Aorta (tissue), 5 donors: ENCODE measurements at places on chromosomes 2 and 18. TPM values are rescaled to one million over a fixed set of nuclear protein-coding genes. Genes with fewer than 3 reads are reported as not detected.

GRCh38 chr2:235300368-235301201 lies 193.3 kb upstream of the AGAP1 start:
- H3K4me3 ChIP-seq: no peak overlapping the region
- no peaks in the 10 kb centered on the region for H3K4me1 ChIP-seq
- no peaks in the 10 kb centered on the region for H3K27me3 ChIP-seq

DNA sequence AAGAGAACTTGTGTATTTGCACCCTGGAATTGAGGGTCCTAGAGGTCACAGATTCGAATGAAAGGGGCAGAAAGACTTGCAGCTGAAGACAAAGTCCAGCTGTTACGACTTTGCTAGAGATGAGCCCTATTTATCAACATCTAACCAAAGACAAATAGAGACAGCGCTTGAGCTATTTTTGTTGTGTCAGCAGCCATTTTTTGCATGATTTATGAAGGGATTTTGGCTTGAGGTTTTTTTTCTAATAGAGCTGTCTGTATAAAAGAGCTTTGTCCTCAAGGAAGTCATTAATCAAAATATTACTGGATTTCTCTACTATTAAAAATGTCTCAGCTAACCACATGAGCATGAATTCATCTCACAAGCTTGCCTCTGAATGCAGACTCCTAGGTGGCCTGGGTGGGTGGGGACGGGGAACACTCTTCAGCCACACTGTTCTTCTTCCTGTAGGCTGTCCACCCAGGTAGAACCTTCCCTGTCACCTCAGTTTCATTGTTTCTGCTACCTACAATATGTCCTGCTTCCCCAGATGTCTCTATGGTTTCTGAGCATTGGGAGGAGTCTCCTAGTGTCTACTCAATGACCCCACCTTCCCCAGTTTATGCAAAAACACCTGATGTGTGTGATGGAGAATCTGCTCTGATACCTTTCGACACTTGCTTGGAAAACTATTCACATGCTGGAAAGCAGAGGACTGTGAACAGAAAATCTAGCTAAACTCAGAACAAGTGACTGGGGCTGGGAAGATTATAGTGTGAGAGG lies 7.2 kb upstream of the CD226 start:
- H3K27ac ChIP-seq: no peak overlapping the region
- H3K4me3 ChIP-seq: no peak overlapping the region
- no peaks in the 10 kb centered on the region for H3K36me3 ChIP-seq
- no peaks in the 10 kb centered on the region for H3K27me3 ChIP-seq
- no peaks in the 10 kb centered on the region for H3K4me1 ChIP-seq
- DNase-seq: no peak

- H3K27ac ChIP-seq: peak overlapping the region; percentile 67
- DNase-seq: no peak
- no peaks in the 10 kb centered on the region for H3K36me3 ChIP-seq
- H3K4me1 ChIP-seq: peaks cover 6% of the 10 kb centered on the region
Observed at GRCh38 chr2:190867832-190868231, 12.8 kb upstream of the GLS start.

- no peak overlapping the region for H3K27ac ChIP-seq
- no peaks in the 10 kb centered on the region for H3K4me1 ChIP-seq
- H3K27me3 ChIP-seq: no peaks in the 10 kb centered on the region
- no peak overlapping the region for H3K4me3 ChIP-seq
- H3K36me3 ChIP-seq: no peaks in the 10 kb centered on the region
- no peak for DNase-seq
Observed at GRCh38 chr2:193810533-193810932, 1615.8 kb upstream of the TMEFF2 start.

DNA sequence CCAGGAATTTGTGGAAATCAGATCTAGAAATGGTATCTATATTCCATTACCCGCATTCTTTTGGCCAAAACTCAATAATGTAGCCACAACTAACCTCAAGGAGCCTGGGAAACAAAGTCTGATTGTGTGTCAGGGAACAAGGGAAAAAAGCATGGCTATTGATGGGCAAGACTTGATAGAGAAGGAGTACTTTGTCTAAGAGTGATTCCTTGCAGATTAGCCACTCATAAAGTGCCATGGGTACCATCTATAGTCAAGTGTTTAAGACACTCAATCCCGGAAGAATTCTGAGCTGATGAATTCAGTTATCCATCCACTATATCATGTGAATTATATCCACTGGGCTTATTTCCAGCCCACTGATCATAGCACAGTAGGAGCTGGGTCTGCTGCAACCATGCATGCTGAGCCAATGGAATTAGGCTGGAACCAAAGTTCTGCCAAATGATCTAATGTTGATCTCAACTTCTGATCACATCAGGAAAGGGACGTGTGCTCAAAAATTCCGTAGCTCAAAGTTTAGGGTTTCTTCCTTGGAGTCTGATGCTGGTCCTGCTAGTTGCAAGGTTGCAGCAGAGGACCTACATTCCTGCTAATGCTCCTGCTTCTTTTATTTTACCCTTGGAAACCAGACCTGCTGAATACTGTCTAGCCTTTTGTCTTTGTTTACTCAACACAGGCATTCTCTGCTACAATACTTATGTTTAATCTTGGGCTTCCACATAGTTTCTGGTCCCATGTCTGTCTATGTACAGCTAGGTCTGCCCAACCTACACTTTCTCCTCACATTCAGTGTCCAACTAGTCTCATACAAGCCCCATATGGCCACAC lies 629.7 kb downstream of the IRS1 start:
- no peaks in the 10 kb centered on the region for H3K4me1 ChIP-seq
- no peaks in the 10 kb centered on the region for H3K36me3 ChIP-seq
- no peak overlapping the region for H3K27ac ChIP-seq
- no peak for DNase-seq

DNA sequence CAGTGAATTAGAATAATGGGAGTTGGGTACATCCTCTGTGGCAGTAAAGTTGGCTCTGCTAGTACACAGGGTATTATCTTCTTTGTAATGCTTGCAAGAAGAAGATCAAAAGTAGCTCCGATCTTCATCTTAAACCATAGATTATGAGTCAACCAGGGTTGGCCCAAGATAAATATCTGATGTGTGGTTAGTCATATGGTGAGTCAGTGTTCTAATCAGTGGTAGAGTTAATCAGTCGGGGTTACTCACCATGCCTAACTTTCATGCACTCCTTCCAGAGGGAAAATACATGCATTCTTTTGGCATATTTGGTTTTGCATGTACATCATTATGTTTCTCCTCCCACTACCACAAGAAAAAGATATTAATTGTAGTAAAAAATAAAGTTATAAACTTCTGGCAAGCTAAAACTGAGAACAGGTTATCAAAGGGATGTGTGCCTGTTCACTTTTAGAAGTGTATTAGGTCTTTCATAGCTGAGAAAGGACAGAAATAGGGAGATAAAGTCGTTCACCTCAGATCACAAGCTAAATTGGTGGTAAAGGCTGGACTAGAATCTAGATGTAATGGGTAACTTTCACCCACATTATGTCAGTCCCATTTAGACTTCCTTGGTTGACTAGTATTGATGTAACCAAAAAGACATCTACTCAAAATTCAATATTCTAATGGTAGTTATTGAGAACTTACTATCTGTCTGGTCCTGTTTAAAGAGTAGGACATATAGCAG lies 684.4 kb downstream of the IRS1 start:
- H3K36me3 ChIP-seq: no peaks in the 10 kb centered on the region
- DNase-seq: no peak
- no peak overlapping the region for H3K27ac ChIP-seq
- H3K27me3 ChIP-seq: no peaks in the 10 kb centered on the region
- no peak overlapping the region for H3K4me3 ChIP-seq

- no peak overlapping the region for H3K27ac ChIP-seq
- H3K36me3 ChIP-seq: no peaks in the 10 kb centered on the region
- no peak for DNase-seq
- no peaks in the 10 kb centered on the region for H3K4me1 ChIP-seq
- H3K27me3 ChIP-seq: no peaks in the 10 kb centered on the region
Observed at GRCh38 chr2:25692143-25692542, 18.8 kb upstream of the DTNB start.

DNA sequence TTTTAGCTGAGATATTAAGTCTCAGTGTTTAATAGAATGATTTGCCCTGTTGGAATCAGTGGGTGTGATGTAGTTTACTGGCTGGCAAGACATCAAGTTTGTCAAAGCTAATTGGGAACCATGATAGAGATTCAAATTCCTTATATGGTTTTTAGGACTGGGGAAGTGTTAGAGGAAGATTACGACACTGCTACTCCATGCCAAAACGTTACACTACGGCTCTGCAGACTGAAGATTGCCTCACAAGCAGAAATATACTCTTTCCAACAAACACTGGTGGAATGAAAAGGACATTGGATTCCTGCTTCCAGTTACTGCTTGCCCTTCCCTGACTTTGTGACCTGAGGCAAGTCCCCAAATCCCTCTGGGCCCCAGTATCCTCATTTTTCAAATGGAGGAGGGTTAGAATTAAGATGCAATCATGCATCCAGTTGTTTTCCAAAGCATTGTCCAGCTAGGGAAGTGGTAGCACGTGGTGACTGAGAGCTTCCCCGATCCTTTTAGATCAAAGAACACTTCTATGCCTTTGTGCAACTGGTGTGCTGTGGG lies 147.6 kb downstream of the CDC42EP3 start:
- H3K4me3 ChIP-seq: no peak overlapping the region
- H3K36me3 ChIP-seq: no peaks in the 10 kb centered on the region
- no peaks in the 10 kb centered on the region for H3K27me3 ChIP-seq
- H3K4me1 ChIP-seq: no peaks in the 10 kb centered on the region
- DNase-seq: no peak
- H3K27ac ChIP-seq: peak overlapping the region; percentile 85

DNA sequence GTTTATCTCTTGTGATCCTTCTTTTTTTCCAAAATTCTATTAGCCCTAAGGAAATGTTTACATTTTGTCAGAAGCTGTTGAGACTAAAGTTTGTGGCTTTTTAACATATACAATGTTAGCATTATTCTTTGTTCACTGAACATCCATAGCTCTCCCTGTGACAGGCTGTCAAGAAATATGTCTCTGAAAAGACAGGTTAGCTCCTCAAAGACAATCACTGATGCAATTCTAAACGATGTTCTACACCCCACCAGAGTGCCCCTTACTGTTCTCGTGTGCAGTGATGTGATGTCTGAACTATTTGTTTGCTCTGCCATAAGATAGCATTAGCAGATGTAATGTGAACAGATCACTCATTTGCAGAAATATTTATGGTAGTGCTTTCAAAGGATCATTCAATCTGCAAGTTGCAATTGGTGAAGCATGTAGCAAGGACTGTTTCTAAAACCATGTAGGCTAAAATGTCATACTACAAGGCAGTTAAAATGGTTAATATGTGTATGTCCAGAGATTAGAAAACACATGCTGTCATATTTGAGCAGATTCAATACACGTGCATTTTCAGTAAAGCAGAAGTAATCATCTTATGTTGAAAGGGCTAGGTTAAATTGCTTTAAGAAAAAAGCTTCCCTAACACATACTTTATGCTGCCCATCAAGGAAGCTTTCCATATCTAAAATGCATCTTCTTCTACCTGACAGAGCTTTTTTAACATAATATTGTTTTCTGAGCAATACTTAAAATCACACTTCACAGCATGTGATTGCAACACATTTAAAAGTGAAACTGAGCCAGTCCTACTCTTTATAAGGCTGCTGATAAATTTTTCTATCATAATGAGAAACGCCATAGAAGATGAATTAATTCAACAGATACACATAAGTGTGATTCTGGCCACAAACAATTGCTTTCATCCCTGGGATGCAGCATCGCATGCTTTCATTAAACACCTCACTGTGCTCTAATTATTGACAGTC lies 285.7 kb upstream of the UBE2E3 start:
- DNase-seq: no peak
- no peak overlapping the region for H3K27ac ChIP-seq
- H3K36me3 ChIP-seq: no peaks in the 10 kb centered on the region
- no peaks in the 10 kb centered on the region for H3K4me1 ChIP-seq
- no peak overlapping the region for H3K4me3 ChIP-seq

GRCh38 chr2:170177950-170178781 lies at the start of gene MYO3B:
Gene MYO3B (plus strand): TSS chr2:170178147. CDS start chr2:170178288, 141 bp downstream.
- H3K36me3 ChIP-seq: no peaks in the 10 kb centered on the region
- no peaks in the 10 kb centered on the region for H3K4me1 ChIP-seq
- H3K27ac ChIP-seq: no peak within 1 kb of the TSS

Gene ATF2
- 72.0 TPM for total RNA-seq

Gene CDKL4
- 1.3 TPM for total RNA-seq

Gene SKOR2
- total RNA-seq: not detected

Gene CROCC2
- total RNA-seq: 0.45 TPM

Gene GPBAR1
- total RNA-seq: 1.6 TPM
